ENCODE measurements at places on chromosomes 2 and 18.

GRCh38 chr2:67854103-67854743 lies 208.6 kb downstream of the C1D start:
- no peak for DNase-seq

DNA sequence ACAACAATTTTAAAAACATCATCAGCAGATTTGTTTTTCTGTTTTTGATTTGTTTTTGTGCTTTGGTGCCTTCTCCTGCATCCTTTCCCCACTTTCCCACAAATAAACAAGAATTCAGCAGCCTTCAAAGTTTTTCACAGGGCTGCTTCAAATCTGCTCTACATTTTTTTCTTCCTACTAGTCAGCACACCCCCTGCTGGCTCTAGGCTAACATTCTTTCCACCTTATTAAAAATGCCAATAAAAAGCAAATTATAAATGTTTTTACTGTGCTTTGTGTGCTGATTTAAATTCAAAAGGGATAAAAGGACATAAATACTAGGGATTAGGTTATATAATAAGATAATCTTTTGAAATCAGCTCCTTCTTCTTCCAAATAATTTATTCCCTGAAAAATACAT lies 6.2 kb upstream of the CNTNAP5 start:
- DNase-seq, result no peak

- DNase-seq, result no peak
Observed at GRCh38 chr2:68434981-68435380, 32.1 kb downstream of the FBXO48 start.

DNA sequence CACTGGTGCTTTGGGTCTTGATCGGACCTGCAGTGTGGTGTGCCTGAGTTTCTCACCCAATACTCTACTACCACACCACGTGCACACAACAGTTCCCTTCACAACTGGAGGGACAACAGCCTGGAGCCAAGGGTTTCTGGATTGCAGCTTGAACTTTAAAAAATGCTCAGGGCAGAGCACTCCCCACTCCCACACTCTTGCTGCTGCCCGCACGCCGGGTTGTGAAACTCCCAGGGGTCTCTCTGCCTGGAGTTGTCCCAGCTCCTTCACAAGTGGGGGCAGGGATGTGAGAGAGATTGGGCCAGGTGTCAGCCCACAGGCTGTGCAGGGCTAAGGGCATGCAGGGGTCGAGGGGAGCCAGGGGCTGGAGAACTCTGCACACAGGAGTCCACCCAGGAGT lies 89.4 kb downstream of the GALR1 start:
- no peak for DNase-seq

- DNase-seq, result no peak
Observed at GRCh38 chr18:26421931-26422330, 126.4 kb downstream of the KCTD1 start.

DNA sequence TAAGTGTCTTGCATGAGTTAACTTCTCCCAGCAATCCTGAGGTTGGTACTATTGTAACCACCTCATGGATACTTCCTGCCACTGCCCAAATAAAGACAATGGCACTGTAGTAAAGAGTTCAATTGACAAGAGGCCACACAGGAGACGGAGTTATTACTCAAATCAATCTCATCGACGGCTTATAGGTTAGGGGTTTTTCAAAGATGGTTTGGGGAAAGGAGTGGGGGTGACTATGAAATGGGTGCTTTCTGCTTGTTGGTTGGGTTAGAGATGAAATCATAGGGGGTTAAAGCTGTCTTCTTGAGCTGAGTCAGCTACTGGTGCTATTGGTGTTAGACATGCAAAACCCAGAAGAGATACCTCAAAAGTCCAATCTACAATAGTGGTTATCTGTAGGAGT lies 1258.0 kb upstream of the ZEB2 start:
- DNase-seq, result no peak

- no peak for DNase-seq
Observed at GRCh38 chr18:31863103-31863502, 79.8 kb downstream of the TRAPPC8 start.

- DNase-seq, result no peak
Observed at GRCh38 chr2:146598791-146599190, 1246.0 kb upstream of the ACVR2A start.

GRCh38 chr18:36176711-36177110 lies 10.6 kb upstream of the MOCOS start:
- no peak for DNase-seq

DNA sequence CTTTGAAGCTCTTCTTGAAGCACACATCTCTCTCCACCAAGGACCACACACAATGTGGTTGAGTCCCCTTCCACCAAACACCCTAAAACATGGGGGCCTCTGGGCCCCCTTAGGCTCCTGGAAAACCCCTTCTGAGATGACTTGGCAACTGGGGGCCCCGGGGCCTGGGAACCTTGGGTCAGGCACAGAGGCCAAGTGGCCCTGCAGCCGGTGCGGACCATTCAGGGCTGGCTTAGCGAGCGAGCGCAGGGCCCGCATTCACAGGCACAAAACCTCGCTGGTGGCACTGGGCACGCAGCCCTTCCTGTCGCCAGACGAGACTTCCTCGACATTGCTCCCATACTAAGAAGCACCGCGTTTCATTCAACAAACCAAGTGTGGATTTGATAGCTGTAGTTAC lies 111.2 kb upstream of the ID2 start:
- no peak for DNase-seq

DNA sequence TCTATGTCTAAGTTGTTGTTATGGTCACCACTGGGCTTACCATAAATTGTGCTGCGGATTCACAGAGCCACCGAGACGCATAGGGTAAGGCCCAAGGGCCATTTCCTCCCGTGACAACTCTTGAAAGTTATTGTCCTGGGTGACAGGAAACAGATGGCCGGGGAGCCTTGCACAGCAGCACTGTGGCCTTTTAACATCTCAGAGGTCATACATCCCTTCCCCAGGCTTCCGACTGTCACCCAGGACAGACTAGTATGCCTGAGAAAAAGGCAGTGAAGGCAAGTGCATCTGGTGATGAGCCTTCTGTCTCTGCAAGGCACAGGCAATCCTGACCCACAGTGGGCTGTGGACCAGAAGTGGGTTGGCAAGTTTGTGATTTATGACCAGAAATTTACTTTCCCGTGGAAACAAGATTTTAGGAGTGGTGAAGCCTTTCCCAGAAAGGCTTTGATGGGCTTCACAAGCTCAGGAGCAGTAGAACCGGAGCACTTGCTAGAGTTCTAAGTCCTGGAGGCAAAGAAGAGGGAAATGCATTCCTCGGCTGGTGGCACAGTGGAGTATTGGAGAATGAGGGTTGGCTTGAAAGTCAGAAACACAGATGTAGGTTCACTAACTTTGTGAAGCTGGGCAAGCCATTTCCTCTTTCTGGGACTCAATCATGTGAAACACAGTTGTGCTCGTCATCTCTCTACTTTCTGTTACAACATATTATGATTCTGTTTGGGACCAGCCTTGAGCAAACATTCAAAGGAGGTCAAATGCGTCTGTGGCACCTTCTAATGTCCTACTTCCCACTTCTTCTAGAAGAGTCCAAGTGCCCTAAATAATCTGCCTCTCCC lies 2.0 kb upstream of the CAPN14 start:
- DNase-seq, result no peak

DNA sequence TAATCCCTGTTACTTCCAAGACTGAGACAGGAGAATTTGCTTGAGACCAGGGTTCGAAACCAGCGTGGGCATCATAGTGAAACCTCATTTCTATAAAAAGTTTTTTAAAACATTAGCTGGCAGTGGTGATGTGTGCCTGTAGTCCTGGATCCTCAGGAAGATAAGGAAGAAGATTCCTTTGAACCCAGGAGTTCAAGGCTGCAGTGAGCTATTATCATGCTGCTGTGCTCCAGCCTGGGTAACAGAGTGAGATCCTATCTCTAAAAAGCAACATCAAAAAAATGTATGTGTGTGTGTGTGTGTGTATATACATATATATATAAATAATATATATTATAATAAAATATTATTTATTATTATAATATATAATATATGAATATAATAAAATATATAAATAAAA lies 1417.6 kb upstream of the CDH2 start:
- DNase-seq, result no peak

DNA sequence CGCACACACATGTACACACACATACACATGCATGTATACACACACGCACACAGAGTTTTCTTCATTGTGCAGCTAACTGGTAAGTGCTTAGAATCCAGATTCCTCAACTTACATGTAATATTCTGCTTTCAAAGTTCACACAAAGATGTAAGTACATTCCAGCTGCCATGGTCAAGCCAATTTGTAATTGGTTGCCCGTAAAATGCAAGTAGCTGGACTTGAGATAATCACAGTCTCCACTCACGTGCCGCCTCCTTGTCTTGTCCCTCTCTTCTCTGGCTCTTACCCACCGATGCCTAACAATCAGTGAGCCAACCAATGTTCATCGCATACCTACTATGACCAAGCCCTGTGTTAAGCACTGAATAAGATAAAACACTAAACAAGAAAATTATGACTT lies 77.8 kb downstream of the SOCS6 start:
- DNase-seq, result no peak

- no peak for DNase-seq
Observed at GRCh38 chr2:94874277-94874997, 3.2 kb downstream of the TEKT4 start.

DNA sequence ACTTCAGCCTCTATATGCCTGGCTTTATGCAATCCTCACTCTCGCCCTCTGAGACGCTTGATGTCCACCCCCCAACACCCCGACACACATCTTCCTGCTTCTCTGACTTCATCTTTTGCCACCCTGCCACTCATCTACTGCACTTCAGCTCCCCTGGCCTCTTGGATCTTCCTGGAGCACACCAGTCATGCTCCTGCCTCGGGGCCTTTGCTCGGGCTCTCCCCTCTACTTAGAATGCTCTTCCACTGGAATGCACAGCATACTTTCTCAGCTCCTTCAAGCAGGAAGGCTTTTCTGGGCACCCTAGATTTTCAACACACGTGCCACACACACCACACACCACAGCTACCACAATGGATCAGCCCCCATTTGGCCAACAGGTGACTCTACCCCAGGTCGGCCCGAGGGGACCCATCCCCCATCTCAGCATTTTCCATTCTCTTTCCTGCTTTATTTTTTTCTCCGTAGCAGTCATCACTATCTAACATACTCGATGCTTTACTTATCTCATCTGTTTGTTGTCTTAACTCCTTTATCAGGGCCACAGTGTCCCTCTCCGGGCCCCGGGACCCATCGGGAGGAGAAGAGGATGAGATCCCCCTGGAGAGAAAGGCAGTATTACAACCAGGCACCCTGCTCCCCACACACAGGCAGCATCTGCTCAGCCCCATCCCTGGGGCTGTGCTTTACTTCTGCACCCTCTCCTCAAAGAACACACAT lies 2.3 kb downstream of the RUFY4 start:
- DNase-seq, result no peak

DNA sequence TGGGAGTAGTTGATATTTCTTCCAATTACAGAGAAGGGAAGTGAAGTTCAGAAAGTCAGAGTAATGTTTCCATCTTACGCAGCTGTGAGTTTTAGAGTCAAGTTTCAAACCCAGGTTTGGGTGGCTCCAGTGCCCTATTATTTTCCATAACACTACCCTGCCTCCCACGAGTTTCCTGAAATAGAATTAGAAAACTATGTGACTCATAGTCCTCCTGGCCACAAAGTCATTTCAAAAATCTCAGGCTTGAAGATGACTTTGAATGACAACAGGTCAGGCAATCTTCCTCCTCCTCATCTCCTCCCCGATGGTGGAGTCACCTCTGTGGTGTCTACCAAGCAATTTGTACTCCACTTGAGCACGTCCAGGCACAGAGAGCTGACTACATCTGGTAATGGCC lies 212.3 kb upstream of the TRIB2 start:
- no peak for DNase-seq

- no peak for DNase-seq
Observed at GRCh38 chr2:233250985-233251305, 528 bp upstream of the ATG16L1 start.

GRCh38 chr2:30899516-30900054 lies 92.3 kb upstream of the CAPN13 start:
- DNase-seq, result no peak

DNA sequence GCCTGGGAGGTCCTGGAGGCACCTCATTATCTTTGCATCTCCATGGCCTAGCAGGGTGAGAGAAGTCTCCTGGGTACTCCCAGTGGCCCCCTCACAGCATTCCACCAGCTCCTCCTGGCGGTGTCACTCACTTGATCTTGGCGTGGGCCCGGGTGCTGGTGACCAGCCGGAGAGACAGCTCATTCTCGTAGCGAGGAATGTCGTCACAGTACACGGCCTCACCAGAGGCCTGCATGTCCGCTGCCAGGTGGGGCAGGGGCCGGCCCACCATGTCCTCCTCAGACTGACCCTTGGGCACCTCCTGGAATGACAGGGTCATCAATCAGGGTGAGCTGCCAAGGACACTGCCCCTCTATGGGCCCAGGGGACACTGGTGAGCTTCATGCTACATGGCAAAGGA lies 42.4 kb downstream of the XDH start:
- DNase-seq, result no peak

DNA sequence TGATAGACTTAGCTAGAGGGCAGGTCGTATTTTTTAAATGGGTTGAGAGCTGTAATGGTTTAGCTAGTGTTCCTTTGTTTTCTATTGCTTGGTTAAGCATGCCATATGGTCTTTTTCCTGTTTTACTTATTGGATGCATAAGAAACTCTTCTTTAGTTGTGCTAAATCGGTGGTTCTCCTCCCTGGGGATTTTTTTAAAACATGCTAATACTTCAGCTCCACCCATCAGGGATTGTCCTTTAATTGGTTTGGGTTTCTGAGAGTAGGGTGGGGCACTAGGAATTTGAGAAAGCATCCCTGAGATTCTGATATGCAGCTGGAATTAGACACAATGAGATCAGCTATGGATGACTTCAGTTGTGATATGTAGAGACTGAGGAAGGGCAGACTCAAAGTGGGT lies 497.2 kb downstream of the THSD7B start:
- no peak for DNase-seq

DNA sequence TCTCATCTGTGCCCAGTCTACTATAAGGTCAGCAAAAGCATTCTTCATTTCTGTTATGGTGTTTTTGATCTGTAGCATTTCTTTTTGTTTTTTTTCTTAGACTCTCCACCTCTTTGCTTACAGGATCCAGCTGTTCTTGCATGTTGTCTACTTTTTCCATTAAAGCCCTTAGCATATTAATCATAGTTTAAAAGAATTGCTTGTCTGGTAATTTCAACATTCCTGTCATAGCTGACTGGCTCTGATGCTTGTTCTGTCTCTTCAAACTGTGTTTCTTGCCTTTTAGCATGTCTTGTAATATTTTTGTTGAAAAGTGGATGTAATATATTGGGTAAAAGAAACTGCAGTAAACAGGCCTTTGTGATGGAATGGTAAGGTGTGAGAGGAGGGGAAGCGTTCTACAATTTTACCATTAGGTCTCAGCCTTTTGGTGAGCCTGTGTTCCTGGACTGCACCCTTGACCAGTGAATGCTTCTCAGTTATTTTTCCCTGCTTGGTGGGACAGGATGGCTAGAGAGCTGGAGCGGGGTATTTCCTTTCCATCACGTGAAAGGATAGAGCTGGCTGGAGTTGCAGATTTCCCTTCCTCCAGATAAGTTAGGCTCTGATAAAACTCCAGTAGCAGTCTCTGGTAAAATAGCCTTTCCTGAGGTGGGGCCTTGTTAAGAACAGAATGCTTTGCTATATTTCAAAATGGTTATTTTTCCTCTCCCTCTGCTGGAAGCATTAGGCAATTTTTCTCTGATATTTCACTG lies 65.4 kb downstream of the PLA2R1 start:
- DNase-seq, result no peak
